ENCODE measurements at places on chromosomes 16 and 17.

GRCh38 chr17:77507111-77507885 lies 366.5 kb downstream of the SEC14L1 start:
- DNase-seq: no peak

GRCh38 chr16:83681381-83681956 lies 126.3 kb upstream of the HSBP1 start:
- DNase-seq: no peak

DNA sequence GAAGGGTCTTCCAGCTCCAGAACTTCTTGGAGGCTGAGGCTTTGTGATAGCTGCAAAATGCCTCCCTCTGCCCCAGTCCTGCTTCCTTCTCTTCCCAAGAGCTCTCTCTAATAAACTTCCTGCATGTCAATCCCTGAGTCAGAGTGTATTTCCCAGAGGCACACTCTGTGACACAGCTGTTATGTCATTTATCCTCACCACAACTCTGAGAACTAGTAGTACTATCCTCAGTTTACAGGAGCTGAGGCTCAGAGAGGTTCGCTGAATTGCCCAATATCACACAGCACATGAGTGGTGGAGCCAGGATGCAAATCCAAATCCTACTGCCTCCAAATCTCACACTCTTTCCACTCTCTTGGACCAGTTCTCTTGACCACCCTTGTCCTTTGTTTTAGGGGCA lies 20.0 kb downstream of the UNC45B start:
- DNase-seq: no peak

DNA sequence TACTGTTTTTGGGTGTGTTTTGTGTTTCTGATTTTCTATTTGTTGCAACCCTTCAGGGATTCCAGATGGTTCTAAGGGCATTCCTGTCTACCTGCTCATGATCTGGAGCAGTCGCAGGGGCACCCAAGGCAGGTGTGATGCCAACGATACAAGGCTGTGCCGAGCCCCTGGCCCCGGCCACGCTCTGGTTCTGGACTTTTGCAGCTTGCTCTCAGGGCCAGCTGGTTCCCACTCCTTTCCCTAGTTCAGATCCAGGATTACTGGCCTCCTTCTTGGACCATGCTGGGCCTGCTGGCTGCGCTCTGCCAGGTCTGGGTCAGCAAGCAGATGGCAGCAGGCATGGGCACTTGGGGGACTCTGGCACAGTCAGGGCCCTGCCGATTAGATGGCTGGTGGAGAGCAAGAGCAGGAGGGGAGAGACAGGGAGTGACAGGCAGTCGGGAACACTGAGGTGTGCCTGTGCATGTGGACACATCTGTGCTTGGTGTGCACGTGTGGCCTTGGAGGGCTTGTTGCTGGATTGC lies 15.2 kb upstream of the RAP1GAP2 start:
- no peak for DNase-seq

GRCh38 chr17:17127730-17128291 lies 78.3 kb downstream of the PLD6 start:
- DNase-seq: no peak

DNA sequence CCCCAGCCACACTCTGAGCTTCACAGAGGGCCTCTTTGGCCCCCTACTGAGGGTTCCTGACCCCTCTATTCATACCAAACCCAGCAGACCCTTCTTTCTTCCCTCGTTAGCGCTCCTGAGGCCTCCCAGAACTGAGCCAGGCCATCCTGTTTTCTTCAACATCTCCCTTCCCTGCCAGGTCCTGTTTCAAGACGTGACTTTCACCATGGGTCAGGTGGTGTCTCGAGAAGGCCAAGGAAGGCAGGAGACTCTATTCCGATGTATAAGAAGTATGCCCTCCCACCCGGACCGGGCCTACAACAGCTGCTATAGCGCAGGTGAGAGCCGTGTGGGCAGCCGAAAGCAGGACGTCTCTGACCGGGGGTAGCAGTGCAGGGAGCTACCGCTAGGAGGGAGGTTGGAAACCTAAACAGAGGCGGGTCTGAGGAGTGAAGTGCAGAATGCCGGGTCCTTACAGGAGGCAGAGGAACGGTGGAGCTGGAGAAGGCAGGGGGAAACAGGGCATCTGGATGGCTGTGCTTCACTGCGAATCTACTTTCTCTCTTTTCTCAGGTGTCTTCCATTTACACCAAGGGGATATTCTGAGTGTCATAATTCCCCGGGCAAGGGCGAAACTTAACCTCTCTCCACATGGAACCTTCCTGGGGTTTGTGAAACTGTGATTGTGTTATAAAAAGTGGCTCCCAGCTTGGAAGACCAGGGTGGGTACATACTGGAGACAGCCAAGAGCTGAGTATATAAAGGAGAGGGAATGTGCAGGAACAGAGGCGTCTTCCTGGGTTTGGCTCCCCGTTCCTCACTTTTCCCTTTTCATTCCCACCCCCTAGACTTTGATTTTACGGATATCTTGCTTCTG lies 1.3 kb upstream of the SENP3 start:
- no peak for DNase-seq

DNA sequence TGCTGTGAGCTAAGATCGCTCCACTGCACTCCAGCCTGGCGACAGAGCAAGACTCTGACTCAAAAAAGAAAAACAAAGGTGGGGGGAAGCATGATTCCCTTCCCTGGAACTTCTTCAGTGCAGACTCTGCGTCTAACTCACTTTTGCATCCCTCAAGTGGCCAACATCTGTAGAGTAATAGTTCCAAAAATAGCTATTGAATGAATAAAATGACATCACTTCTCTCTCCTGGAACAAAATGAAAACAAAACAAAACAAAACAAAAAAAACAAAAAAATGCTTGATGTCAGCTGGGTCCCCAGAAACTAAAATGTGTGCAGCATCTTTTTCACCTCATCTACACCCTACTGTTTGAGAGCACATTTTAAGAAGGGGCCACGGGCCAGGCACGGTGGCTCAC lies 197.7 kb upstream of the NOG start:
- DNase-seq: no peak

Measured in globus pallidus (tissue), 1 donor.